DMS 273 treated with DMSO at 0.1 percent for 48 hours (cell line): ENCODE measurements at places on chromosomes 11 and 22.
A peak's percentile ranks its signal among the peaks of the same experiment; 100 is the strongest.

- no peak for DNase-seq
Observed at GRCh38 chr11:106077609-106078455, at the start of gene AASDHPPT. Gene AASDHPPT, plus strand, starts transcription at chr11:106077662. Its CDS starts 49 bp downstream, at chr11:106077711.

DNA sequence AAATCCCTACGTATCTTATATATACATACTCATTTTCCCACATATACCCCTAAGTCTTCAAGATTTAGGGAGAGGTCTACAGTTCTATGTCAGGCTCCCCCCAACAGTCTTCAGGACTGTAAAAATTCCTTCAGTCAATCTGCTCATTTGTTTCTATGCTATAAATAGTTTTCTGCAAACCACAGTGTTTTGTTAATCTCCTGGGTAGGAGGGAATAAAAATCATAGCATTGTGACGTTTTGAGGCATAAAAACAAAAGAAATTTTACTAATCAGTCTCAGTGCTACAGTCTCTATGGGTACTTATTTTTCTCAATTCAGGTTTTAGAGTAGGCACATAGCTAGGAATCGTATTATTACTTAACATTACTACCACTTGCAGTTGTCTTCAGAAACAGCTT, 552.8 kb upstream of the LRRC4C start:
- DNase-seq, result no peak

- no peak for DNase-seq
Observed at GRCh38 chr11:2762031-2762380, 62.2 kb upstream of the KCNQ1OT1 start.

GRCh38 chr11:45982656-45983470, 60.4 kb downstream of the LARGE2 start:
- DNase-seq, result peak; percentile 86

GRCh38 chr11:581342-581741, 5.1 kb downstream of the PHRF1 start:
- no peak for DNase-seq

DNA sequence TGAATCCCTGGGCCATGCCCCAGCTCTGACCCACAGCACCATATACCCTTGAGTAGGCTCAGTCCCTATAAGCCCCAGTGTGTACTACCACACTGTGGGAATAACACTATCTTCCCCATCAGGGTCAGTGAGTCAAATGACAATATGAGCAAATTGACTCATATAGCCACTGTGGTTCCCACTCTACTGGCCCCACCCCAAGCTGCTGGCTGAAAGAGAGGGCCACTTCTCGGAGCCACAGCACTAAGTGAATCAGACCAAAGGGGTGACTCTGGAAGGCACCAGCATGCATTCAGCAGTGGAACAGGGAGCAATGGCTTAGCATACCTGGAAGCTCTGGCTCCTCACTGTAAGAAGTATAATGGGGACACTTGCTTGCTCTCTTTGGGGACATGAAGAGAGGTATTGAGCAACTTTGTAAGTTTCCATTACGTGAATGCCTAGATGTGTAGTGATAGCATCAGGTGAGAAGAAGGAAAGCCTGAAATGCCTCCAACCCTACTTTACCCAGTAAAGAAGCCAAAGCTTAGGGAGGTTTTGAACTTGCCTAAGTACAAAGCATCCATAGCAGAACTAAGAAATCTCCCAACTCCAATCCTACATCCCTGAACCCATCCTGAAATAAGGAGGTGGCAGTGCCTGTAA, 13.5 kb downstream of the CD59 start:
- no peak for DNase-seq

GRCh38 chr22:46297151-46297812, 612 bp downstream of the GTSE1 start:
- no peak for DNase-seq

DNA sequence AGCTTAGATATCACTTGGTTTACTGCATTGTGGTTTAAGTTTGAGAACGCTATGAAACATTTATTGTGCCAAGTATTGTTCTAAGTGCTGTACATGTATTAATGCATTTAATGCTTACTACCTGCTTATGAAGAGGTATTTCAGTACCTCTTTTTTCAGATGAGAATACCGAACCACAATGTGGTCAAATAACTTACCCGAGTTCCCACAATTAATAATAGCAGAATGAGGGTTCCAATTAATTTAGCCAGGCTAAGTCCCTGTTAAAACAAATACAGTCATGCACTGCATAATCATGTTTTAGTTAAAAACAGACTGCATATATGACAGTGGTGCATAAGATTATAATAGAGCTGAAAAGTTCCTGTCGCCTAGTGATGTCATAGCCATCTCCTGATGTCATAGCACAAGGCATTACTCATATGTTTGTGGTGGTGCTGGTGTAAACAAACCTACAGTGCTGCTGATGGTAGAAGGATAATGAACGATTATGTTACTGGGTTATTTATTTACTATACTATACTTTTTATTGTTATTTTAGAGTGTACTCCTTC, 4.3 kb downstream of the ZC3H12C start:
- DNase-seq, result no peak

GRCh38 chr22:28904211-28904896, 21.0 kb downstream of the ZNRF3 start:
- no peak for DNase-seq

- no peak for DNase-seq
Observed at GRCh38 chr11:90737444-90738050, 514.7 kb upstream of the CHORDC1 start.

DNA sequence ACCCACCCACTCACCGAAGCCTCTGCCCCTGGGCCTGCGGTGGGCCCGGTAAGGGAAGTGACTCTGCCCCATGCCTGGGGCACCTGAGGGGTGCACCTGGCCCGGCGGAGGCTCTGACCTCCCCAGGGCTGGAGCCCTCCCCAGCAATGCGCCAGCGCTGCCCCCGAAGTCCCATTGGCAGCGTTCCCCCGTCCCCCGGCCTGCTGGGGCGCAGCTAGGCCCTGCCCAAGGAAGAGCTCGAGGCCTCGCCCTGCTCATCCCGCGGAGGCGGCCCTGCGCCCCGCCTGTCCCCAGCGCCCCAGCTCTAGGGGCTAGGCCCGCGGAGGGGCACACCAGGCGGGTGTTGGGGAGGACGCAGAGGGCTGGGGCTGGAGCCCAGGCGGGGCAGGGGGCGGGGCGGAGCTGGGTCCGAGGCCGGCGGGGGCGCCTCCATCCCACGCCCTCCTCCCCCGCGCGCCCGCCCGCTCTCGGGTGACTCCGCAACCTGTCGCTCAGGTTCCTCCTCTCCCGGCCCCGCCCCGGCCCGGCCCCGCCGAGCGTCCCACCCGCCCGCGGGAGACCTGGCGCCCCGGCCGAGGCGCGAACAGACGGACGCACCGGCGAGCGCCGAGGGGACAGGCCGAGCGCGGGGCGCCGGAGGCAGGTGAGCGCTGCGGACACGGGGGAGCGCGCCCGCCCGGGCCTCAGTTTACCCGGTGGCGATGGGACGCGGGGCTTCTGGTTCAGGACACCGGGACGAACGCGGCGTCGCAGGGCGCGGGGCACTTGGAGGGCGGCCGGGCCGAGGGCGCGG, at the start of gene EPS8L2:
Gene EPS8L2, plus strand, starts transcription at position 586 of the 793 bp plus-strand sequence. CDS start 3,177 bp downstream, outside the sequence.
- DNase-seq, result no peak

DNA sequence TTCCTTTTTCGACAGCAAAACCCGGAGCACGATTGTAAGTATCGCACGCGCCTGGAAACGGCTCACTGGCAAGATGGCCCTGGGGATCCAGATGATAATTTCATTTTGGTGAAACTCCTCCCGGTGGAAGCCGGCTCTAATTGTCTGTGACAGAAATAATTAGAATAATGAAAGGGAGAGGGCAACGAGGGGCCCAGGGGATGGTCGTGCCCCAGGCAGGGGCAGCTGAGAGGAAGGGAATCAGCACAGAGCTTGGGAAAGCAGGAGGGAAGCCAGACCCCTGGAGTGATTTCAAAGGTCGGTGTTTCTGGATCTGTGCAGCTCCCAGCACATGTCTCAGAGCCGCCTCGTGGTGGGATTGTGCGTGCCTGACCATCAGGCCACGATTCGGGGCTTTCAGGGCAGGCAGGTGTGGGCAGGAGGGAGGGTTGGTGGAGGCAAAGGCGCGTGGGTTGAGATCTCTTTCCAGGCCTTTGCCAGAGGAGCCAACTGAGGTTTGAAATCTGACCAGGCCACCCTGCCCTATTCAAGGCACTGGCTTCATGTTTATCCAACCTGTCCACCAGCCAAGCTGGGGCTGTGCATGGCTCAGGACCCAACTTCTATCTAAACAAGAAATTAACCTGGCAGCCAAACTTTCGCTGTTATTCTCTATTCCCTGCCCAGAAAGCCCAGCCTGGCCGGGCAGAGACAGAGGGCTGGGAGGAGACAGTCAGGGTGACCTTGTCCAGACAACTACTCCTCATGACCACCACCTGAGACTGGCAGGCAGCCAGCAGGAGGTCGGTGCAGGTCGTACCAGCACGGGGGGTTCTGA, 27.8 kb downstream of the ANO1 start:
- DNase-seq, result no peak

DNA sequence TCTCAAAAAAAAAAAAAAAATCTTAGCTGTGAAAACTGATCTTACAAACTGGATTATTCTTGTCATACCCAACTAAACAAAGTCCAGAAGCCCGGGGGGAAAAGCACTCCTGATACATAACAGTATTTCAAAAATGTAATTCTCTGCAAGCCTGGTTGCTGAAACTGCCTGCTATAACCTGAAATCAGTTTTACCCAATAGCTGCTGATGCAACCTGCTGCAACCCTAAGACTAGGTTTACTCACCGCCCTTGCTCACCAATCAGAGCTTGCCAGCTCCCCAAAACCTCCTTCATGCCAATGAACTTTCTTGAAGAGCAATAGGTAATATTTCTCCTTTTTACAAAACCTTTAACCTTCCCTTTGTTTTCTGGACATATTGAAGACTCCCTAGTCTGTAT, 12.4 kb downstream of the FGF19 start:
- DNase-seq, result no peak

DNA sequence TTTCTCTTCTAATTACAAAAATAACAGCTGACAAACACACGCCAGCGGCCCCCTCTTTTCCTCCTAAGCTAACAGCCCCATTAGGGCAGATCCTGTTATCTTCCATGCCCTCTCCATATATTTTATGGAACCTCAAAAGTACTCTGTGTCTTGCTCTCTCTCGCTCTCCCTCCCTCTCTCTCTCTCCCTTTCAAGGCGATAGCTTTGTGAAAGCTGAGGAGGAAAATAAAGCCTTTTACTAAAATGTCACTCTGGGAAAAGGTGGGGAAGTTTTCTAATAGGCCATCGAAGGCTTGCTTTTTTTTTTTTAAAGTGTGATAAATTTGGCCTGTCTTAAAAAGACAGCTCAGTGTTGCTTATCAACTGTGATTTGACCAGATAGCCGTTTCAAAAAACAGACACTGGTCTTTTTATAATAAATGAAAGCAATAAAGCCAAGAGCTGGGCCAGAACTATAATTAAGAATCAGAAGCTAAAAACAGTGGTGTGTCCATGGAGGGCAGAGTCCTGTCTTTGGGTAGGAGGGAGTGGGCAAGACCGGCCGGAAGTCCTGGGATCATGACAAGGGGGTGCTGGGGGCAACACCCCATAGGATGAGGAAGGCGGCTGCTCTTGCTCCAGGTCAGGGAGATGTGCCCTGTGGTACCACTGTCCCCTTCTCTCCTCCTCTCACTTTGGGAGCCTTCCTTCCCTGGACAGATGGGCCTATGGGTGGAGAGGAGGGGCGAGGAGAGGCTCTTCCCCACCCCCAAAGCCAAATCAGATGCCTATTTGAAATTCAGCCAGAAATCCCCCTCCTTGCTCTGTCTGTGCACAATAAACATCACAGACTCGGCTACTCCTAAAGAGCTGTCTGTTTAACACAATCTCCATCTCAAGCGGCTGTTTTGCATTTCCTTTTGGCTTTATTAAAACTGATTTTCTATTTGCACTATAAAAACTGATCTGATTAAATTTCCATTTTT, 267.2 kb downstream of the BUD13 start:
- DNase-seq, result no peak
